ENCODE measurements at places on chromosomes 3 and 15.
A peak's percentile ranks its signal among the peaks of the same experiment; 100 is the strongest.

DNA sequence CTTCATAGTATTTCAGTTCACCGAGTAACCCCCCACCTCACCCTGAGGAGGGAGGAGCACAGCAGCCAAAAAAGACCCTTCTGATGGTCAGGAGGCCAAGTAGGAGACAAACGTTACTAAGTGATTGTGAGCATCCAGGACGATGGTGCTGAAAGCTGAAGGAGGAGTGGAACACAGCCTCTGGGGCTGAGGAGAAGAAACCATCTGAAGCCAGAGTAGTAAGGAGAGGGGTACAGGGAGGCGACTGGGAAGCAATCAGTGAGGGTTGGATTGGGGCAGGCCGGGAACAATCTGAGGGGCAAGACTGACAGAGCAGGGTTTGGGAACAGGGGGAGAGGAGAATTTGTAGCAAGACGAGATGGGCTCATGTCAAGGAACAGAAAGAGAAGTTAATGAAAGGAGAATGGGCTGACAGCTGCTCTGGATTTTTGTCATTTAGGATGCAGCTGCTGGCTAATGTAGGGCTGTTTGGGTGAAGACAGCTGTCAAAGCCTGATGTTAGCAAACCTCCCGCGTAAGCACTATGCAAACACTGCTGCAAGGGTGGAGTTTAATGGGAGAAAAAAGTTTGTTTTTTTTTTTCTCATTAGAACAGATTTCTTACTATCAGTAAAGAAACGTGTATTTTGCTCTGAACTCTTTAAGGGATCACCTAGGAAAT, 622.2 kb downstream of the EDEM1 start:
- DNase-seq, result no peak

DNA sequence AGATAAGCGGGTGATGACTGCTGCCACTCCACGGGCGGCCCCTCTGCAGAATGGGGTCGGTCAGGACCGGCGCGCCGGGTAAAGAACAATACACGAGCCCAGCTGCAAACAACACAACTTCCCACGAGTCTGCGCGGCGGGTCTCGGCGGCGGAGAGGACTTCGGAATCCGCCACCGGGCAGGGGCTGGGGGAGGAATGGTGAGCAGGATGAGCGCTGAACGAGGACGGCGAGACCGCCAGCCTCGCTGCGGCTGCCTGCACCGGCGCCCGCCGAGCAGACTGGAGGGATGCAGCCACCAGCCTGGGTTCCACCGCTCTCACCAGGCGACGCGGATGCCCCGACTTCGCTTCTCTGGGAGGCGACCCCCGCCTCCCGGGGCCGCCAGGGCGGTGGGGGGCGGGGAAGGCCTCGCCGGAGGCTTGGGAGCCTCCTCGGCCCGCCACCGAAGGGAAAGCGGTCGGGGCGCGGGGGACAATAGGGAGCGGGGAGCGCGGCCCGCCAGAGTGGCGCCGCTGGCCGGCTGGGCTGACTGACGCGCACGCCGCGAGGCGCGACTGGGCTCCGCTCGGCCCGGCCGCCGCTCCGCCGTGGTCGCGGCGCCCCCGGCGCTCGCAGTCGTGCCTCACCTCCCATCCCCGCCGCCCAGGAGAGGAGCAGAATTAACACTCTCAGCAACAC, 515 bp downstream of the ADAM10 start:
- DNase-seq, result peak; percentile 33

- no peak for DNase-seq
Measured at GRCh38 chr3:31974471-31974870, 6.6 kb downstream of the OSBPL10 start.

DNA sequence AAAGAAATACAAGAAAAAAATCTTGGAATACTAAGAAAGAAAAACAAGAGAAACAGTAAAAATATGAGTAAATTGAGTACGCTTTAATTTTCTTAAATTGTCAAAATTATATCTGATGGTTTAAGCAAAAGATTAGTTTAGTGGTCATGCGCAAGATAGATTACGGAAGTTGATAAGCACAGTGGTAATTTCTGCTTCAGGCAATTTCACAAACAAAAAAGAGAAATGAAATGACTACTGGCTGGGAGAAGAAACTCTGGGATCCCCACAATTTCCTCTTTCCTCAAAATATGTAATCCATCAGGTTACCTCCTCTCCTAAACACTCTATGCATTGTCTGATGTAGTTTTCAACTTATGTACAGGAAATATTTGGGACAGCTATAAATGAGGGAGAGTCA, 9.0 kb downstream of the MYD88 start:
- no peak for DNase-seq

DNA sequence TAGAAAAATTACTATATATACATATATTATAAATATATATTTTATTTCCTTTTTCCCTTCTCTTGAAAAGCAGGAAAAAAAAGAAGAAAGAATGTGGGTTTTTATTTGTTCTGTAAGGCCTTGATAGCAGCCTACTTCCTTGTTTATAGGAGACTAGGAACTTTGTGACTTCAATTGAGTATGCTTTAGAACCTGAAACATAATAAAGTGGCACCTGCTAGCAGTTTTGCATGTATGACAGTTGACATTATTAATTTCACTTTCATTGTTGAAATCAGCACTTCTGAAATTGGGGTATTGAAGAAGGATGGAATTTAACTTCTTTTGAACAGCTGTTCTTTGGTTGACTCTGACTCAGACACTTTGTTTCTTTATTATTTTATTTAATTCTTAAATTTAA, 56.9 kb downstream of the GLCE start:
- no peak for DNase-seq

DNA sequence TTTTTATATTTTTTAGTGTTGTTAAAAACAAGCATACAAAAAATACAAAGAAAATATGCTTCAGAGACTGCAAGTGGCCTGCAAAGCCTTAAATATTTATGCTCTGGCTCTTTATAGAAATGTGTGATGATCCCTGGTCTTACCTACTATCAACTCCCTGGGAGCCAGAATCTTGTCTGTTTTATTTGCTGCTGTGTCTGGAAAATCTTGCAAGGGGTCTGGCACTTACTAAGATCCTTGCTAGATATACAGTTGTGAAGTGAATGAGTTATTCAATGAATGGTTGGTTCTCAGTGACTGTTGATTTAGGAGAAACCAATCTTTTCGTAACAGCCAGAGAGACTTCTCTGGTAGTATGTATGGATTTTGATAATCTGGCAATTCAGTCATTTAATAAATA, 521.0 kb upstream of the CFAP20DC start:
- no peak for DNase-seq

GRCh38 chr3:189903562-189904250, 217.0 kb downstream of the P3H2 start:
- no peak for DNase-seq

GRCh38 chr15:29825227-29825626, 3.0 kb upstream of the TJP1 start:
- peak; percentile 22 for DNase-seq

GRCh38 chr3:53402326-53402725, 55.0 kb upstream of the DCP1A start:
- no peak for DNase-seq

- DNase-seq, result no peak
Measured at GRCh38 chr3:181690769-181691168, 21.0 kb upstream of the SOX2 start.

- DNase-seq, result no peak
Measured at GRCh38 chr3:119588112-119588511, 8.8 kb downstream of the ADPRH start.

- DNase-seq, result no peak
Measured at GRCh38 chr3:136698361-136698760, 53.8 kb downstream of the STAG1 start.

DNA sequence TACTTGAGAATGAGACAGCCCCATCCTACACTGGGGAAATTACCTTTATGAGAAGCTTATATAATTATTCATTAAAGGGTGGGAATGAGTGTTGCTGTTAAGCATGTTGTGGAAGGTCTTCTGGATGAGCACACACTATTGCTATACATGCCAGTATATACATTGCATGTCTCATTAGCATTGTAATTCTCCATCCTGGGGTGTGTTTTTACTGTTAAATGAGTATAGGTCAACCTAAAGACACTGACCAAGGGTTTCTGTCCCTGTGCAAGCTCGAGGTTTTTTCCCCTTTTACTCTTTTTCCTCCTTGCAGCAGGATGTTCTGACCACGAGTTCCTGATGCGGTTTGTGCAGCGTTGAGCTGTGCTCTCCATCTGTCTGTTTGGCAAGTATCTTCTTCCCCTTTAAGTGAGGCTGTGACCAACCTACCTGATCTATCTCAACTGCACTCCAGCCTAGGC, 7.2 kb upstream of the IVD start:
- DNase-seq, result peak; percentile 15

DNA sequence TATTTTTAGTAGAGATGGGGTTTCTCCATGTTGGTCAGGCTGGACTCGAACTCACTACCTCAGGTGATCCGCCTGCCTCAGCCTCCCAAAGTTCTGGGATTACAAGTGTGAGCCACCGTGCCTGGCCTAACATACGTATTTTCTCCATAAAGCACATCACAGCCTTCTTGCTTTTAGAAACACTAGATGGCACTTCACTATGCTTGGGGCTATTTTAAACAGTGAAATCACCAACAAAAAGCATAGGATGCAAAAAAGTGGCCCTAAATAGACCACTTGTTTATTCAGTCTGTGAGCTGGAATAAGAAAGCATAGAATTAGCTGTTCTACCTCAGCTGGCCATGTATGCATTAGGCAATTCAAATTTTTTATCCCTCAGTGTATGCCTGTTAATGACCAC, 46.0 kb downstream of the PRICKLE2 start:
- no peak for DNase-seq

DNA sequence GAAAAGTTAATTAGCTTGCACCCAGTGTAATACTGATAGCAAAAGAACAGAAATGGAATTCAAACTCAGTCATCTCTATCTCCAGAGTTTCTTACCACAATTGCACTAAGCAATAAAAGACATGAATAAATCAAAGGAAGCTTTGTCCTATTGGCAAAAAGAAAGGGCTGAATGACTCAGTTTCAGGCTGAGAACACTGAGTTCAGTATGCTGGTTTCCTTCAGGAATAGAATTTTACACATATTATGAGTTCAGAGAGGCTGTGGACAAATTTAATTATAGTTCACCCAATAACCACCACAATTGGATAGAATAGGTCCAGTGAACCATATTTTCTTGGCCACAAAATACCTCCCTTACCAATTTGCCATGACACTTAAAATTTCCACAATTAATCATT, 249.7 kb downstream of the KCNMB2 start:
- no peak for DNase-seq

DNA sequence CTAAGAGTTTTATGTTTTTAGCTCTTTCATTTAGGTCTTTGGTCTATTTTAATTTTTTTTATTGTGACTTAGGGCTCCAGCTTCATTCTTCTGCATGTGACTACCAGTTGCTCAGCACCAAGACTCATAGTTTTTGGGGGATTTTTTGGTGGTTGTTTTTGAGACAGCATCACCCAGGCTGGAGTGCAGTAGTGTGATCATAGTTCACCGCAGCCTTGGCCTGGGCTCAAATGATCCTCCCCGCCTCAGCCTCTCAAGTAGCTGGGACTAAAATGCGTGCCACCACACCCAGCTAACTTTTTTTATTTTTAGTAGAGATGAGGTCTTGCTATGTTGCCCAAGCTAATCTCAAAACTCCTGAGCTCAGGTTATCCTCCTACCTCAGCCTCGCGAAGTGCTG, 19.4 kb downstream of the CDV3 start:
- no peak for DNase-seq

DNA sequence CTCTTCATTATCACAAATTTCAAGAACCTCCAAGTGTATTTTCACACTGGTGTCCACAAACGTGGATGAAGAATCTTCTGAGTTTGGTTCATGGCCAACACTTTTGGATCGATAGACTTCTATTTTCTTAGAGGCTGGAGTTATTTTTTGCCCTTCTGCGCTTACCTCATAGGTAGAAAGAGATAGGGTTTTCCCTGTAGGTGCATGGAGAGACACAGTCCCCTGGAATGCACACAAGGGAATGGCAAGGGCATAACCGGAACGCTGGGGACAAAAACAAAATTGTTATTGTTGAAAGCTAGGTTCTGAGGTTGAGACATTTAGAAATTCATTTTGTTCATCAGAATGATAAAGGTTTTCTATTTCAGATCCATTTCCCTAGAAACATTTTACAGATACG, 13.7 kb upstream of the DHX36 start:
- DNase-seq, result no peak

GRCh38 chr3:193832833-193833413, 239.9 kb downstream of the OPA1 start:
- no peak for DNase-seq

GRCh38 chr3:81592101-81592500, 169.3 kb downstream of the GBE1 start:
- no peak for DNase-seq

GRCh38 chr3:185401319-185401955, 38.5 kb downstream of the MAP3K13 start:
- DNase-seq, result no peak

DNA sequence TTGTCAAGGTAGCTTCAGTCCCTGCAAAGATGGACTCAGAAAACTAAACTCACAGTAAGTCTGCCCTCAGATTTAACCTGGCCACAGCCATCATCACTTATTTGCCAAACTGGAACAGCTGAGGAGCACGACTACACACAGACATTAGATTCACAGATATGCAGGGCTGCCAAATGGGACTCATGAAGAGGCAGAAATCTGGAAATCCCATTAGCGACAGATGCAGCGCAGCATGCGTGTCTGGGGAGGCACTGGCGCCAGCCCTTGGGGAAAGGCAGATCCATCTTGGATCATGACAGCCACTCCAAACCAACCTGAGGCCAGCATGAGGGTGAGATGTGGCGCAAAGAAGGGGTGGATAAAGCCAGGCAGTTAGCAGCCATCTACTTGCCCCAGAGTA, 160.7 kb upstream of the TSC22D2 start:
- DNase-seq, result no peak

GRCh38 chr15:33369941-33370622, 59.3 kb downstream of the RYR3 start:
- no peak for DNase-seq

GRCh38 chr3:183449391-183449790, 21.0 kb upstream of the MCF2L2 start:
- DNase-seq, result no peak

DNA sequence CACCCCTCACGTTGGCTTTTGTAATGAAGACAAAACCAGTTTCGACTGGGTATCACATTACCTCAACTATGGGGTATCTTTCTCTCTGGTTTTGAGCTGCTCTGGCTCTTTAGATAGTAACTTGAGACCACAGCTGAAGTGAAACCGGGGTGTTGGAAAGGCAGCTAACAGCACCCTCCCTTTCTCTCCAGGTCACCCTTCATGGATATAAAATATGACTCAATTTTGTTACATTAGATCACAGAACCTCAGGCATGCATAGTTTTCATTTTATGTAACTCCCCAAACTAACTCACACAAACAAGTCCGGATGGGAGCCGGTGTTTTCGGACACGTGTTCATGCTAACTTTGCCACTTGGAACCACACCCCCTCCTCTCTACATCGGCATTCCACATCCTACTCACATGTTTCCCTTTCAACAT, 90.7 kb downstream of the NR2F2 start:
- no peak for DNase-seq

- DNase-seq, result no peak
Measured at GRCh38 chr15:64026591-64026990, 19.7 kb downstream of the DAPK2 start.

- DNase-seq, result no peak
Measured at GRCh38 chr3:194178669-194179068, 42.7 kb downstream of the HES1 start.
